ENCODE measurements at places on chromosomes 5 and 9.

DNA sequence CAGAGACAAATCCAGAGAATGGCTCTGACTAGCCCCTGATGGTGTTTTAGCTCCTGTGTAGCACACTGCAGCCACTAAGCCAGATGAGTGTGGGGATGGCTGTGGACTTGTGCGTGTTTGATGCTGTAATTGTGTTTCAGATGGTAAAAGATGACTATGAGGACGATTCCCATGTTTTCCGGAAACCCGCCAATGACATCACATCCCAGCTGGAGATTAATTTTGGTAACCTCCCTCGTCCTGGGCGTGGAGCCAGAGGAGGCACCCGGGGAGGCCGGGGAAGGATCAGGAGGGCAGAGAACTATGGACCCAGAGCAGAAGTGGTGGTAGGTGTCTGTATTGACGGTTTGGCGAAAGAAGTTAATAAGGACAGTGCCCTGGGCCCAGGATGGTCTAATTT is 38.0 kb downstream of the HABP4 start:
- no peak for DNase-seq

GRCh38 chr5:140324041-140324600 is 21.2 kb upstream of the PFDN1 start:
- no peak for DNase-seq

DNA sequence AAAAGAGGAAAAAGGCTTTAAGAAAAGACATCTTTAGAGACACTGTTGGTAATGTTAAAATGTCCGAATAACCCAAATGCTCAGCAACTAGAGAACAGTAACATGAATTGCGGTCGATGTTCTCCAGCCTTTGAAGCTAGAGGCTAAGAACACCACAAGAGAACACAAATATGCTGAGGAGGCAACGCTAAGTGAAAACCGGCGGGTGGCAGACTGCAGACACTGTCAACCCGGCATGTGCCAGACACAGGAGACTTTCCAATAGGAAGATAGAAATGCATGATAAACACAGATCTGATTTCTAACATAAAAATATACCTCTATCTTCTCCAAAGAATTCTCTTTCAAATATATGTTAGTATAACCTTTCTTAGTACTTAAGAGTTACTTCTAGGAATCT is 18.4 kb upstream of the DDX41 start:
- no peak for DNase-seq

DNA sequence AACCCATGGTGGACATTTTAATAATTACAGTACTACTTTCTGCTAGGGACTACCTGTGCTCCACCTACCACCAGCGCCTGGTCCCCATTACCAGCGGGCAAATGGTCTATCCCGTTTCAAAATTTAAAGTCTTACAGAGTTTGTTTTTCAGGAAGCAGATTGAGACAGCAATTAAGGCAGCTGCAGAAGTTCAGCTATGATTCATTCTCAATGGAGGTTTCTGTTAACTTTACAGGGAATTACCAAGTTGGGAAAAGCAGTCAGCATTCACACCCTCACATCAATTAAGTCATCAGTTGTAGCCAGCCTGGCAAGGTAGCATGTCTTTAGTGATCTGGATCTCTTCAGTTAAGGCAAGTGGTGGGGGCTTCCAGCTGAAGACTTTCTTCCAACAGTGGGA is 410.6 kb upstream of the DAB2 start:
- DNase-seq = no peak

- DNase-seq = no peak
Observed at GRCh38 chr5:159536166-159536565, 205.9 kb upstream of the IL12B start.

- DNase-seq = no peak
Observed at GRCh38 chr5:457195-457961, 14.4 kb downstream of the EXOC3 start.

DNA sequence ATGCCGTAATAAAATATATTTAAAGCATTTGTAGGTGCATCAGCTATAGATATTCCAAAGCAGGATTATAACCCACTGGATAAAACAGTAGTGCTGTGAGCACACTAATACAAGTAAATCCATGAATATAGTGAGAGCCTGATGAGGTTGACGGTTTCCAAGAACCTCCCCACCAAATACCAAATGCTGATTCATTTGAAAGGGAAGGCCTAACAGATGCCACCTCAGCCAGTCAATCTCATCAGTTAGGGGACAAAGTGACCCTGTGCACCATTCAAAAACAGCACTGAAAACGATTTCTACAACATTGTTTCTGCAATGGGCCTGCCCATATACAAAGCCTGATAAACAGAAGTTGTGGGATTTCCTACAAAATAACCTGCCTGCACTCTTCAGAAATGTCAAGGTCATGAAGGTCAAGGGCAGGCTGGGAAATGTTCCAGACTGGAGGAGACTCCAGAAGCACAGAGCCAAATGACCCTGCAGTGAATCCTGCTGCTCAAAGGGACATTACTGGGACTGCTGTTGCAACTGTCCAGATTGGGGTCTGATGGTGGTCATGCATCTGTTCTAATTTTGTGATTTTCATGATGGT is 69.6 kb downstream of the ROR2 start:
- DNase-seq = no peak

DNA sequence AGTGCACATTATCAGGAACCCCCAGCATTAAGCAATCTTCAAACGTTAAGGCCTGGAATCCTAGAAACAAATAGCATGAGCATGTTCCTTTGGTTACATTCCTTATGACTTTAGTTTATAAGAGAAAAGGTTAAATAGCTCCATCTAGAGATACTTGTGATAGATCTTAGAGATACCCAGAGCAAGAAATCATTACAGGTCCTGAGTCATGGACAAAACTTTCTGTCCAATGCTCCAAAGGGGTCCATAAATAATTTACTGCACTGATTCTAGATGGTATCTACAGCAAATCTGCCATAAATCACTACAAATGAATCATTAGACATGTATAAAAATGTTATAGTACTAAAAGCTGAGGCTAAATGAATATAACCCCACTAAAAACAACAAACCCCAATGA is 139.6 kb downstream of the HTR1A start:
- DNase-seq = no peak

- DNase-seq = no peak
Observed at GRCh38 chr9:112520656-112521055, 34.0 kb downstream of the KIAA1958 start.

DNA sequence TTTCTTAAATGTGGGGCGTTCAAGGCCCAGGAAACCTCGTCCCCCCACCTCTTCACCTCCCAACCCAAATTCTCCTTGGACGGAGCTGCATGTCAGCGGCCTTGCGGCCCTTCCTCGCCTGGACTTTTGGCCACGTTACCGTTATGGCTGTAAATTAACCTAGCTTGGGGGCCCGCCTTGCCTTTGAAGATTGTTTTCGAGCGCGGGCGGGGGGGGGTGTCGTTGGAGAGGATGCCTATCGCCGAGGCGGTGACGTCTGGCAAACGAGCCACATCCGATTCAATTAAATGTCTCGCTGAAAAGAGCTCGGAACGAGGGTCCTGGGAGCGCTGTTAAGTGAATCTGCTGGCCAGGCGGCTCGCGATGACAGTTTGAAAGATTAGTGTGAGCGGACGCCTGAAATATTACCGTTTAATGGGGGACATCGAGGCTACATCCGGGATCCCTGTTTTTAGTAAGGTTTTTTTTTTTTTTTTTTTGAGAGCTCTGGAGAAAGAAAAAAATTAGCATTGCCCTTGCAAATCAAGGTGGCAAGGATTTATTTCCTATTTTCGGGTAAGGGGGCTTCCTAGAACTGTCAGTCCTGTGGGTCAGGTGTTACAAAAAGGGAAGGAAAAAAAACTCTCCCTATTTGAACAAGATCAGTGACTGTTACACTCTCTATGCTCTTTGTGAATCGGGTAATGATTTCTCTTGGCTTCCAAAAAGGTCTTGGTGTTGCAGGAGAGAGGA is 2.3 kb upstream of the NKX2-5 start:
- no peak for DNase-seq

DNA sequence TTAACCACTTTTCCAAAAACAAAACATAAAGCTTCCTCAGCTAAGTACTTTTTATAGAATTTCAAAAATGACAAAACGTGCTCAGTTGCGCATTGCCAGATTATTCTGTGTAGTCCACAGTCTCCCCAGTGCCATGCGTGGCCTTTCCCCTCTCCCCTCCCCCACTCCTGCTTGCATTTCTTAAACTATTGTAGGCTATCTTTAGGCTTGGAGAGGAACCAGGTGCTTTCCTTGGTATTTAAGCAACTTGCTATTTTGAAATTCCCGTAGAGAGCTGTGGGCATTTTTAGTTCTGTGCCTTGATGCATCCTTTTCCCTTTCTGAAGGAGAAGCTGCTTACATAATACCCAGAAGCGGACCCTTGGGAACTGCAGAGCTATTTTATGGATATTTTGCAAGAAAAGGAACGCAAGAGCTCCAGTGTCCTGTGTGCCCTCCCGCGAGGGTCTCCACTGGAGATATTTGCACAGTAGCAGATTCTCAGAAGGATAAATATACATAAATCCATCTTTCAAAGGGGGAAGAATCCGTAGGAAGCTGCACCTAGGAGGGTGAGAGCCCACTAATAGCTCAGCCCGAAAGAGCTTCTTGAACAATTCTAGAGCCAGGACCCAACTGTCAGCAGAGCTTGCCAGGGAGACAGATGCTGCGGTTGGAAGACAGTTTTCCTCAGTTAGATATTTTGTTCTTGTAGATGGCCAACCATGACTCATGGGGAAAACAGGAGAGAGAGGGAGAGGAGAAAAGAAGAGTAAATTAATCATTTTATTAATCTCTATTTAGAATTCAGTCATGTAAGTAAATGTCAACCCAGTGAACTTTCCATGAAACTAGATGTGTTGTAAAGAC is 1298.3 kb upstream of the WWC1 start:
- no peak for DNase-seq

DNA sequence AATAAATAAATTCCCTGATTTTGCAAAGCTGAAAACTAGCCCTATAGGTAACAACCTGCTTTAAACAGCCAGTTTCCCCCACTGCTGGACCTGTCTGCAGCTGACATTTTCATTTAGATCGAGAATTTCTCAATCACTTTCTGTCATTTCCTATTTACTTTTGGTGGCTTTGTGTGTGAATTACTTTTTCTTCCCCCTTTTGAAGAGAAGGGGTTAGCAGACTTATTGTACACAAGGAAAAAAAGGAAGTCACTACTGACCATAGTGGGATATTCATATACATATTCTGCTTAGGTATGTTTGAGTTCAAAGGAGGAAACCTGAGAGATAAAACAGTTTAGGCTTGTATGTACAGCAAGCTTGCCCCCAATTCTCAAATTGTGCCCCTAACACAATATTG is 27.0 kb upstream of the IFNB1 start:
- no peak for DNase-seq

- no peak for DNase-seq
Observed at GRCh38 chr5:38921174-38921573, 75.4 kb downstream of the OSMR start.

- no peak for DNase-seq
Observed at GRCh38 chr5:181200816-181201215, 4.2 kb downstream of the TRIM7 start.

DNA sequence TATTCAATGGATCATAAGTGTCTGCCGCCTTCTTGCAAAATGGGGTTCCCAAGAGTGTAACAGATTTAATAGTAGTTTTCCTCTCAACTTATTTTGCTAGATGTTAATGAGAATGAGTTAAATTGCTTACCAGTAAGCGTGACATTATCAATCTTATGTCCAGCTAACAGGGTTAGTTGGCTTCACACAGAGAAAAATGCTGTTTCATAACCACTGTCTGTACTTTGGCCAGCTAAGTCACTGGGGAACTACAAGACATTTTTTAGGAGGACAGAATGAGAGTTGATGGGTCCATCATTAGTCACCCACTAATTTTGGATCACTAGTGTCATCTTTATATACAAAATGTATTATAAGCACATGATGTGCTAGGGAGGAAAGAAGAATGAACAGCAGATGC is 1.4 kb downstream of the CDC37L1 start:
- DNase-seq = no peak

DNA sequence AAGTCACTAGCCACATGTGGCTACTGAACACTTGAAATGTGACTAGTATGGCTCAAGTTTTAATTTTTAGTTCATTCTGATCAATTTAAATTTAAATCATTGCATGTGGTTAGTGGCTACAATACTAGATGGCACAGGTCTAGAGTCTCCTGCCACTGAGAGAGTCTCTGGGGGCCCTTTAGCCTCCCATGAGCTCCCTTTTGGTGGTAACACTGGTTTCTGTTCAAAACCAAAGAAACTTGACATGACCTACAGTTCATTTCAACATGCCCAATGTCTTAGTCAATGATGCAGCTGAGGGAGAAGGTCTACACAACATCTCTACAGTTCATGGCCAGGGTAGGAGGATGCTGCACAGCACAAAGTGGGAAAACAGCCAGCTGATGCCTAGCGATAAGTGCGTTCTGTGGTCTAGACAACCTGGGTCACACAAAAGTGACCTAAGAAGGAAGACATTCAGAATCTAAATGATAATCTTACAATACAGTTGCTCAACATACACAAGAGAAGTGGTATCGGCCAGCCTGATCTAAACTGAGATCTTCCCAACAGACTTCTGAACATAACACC is 121.0 kb downstream of the AUH start:
- DNase-seq = no peak

GRCh38 chr9:101840694-101841188 is 102.3 kb upstream of the GRIN3A start:
- no peak for DNase-seq

DNA sequence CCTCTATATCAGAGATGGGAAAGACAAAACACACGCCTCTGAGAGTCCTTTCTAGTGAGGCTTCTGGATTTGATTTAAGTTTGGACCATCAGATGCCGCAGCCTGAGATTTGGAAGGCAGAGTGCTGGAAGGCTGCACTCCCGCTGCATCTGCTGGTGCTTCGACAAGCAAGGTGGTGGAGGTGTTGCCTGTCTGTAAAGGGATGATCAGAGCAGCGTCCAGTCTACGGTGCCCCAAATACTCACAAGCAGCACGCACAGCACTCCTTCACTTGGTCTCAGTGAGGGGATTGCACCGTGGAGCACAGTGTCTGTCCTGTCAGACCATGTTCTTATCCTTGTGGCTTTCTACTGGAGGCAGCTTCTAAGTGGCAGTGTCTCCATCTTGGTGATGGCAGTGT is 221.4 kb downstream of the GADD45G start:
- no peak for DNase-seq

- no peak for DNase-seq
Observed at GRCh38 chr5:11043881-11044280, 282.8 kb upstream of the DAP start.

GRCh38 chr9:95138474-95138873 is 179.0 kb downstream of the FANCC start:
- DNase-seq = no peak

- DNase-seq = no peak
Observed at GRCh38 chr5:98042961-98043360, 730.5 kb upstream of the RGMB start.

- no peak for DNase-seq
Observed at GRCh38 chr5:96783326-96783725, 24.4 kb downstream of the ERAP1 start.

- no peak for DNase-seq
Observed at GRCh38 chr9:32004431-32005076, 379.9 kb upstream of the ACO1 start.

DNA sequence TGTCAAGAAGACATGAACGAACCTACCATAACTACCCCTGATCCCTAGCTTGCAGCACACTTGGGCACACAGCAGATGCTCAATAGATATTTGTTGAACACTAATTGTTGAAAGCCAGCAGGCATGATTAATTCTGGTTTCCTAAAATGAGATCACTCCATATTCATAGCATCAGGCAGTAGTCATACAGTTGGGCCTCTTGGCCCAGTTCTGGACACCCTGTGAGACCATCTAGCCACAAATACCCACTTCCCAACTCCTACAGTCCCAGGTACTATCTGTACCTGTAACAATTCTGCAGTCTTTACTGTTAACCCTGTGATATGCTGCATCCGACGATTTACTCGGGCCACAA is 24.2 kb downstream of the P4HA2 start:
- DNase-seq = no peak

All from GM19239 (cell line).